ENCODE measurements at places on chromosomes 7 and 10. TPM values are rescaled to one million over a fixed set of nuclear protein-coding genes. Genes with fewer than 3 reads are reported as not detected.

- DNase-seq, result no peak
Measured at GRCh38 chr7:155791836-155792235, 20.4 kb downstream of the SHH start.

- no peak for DNase-seq
Measured at GRCh38 chr7:4849390-4849789, 12.4 kb downstream of the PAPOLB start.

GRCh38 chr7:95421000-95421846, 13.6 kb downstream of the PON2 start:
- no peak for DNase-seq

FAM25G gene
- polyA plus RNA-seq, result not detected

GRCh38 chr10:2067015-2067414, 329.7 kb upstream of the ADARB2 start:
- no peak for DNase-seq

DNA sequence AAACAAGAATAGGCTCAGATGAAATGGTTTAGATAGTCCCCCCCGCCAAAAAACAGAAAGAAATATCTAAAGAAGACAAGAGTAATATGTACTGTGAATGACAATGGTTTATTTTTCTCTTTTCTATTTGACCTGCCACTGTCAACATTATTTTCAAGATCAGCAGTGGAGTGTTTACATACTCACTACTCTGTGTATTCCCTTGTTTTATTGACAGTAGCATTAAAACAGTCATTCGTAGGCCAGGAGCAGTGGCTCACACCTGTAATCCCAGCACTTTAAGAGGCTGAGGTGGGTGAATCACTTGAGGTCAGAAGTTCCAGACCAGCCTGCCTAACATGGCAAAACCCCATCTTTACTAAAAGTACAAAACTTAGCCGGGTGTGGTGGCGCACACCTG, 245.3 kb upstream of the SLC26A5 start:
- DNase-seq, result no peak
